Endodermal cell (in vitro differentiated cells): ENCODE measurements at places on chromosomes 5 and 9.

- no peak for DNase-seq
Measured at GRCh38 chr5:107476783-107477182, 194.0 kb downstream of the EFNA5 start.

DNA sequence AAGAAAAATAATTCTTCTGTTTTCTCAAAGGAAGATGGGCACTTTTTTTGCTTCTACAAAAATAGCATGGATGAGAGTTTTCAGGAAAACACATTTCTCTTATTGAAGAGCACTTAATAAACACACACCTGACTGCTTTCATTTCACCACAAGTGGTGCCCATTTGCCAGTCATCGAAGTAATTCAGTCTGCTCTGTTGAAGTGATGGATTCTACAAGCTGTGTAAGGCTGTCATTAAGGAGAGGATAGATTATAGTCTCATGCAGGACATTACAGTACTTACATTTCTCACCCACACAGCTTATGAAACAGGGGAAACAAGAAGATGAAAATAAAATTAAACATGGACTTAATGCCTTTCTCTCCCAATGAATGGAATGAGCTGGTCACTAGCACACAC is 165.2 kb downstream of the NR2F1-AS1 start:
- DNase-seq, result no peak

DNA sequence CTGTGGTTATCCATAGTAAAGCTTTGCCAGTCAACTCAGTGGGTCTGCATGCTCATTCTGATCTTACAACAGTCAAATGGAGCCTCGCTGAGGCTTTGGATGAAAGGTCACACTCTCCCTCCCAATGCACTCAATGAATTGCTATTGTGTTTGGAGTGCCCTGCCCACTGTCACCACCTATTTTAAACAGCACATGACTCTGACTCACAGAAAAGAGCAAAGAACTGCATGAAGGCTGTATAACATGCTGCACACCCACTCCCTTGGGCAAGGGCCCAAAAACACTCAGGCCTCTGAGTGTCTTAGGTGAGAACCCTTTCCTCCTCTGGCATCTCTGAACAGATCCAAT is 118.7 kb upstream of the CCDC112 start:
- DNase-seq, result no peak

- DNase-seq, result no peak
Measured at GRCh38 chr9:69946800-69947437, 96.7 kb upstream of the MAMDC2 start.

DNA sequence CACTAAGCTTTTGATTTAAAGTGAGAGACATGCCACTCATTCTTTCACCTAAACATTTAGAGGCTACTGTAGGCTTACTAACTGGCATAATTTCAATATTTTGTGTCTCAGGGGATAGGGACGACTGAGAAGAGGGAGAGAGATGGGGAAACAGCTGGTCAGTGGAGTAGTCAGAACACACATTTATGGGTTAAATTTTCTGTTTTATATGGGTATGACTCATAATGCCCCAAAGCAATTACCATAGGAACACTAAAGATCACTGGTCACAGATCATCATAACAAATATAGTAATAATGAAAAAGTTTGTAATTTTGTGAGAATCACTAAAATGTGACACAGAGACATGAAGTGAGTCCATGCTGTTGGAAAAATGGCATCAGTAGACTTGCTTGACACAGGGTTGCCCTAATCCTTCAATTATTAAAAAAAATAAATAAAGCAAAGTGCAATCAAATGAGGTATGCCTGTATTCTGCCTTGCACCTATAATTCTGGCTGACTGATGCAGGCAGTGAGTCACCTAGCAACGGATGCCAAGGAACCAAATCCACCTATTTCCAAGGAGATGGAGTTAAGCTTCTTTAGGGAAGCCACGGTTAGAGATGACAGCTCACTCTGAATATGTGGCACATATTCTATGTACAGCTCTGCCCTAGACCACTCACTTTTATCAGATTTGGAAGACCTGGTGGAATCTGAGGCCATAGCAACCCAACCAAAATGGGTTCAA is 166.1 kb downstream of the MARCHF11 start:
- no peak for DNase-seq

GRCh38 chr5:111422245-111422644 is 90.1 kb downstream of the STARD4 start:
- DNase-seq, result no peak

GRCh38 chr9:114085387-114085789 is 7.3 kb upstream of the AMBP start:
- peak; percentile 38 for DNase-seq

- DNase-seq, result no peak
Measured at GRCh38 chr5:155368490-155368889, 354.9 kb downstream of the KIF4B start.

- peak; percentile 51 for DNase-seq
Measured at GRCh38 chr9:101054657-101055056, 26.1 kb downstream of the PLPPR1 start.

GRCh38 chr9:81664638-81665222 is 24.6 kb downstream of the TLE1 start:
- DNase-seq, result no peak

GRCh38 chr5:31036411-31036810 is 157.1 kb upstream of the CDH6 start:
- DNase-seq, result no peak

DNA sequence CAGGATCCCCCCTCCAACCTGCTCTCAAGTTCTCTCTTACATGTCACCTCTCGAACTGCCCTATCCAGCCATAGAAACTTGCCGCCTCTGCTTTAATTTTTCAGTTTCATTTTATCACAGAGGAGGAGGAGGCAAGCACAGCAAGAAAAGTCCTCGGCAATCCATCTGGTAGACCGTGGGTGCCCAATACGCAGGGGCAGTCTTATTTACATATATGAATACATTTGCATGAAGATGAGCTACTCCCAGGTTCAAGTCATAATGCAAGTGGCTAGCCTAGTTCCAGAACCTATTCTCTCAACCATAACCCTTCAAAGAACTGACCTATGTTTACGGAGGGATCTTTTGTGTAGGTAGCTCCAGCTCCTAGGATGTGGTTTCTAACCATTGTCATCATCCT is 223.2 kb upstream of the PANK3 start:
- no peak for DNase-seq

DNA sequence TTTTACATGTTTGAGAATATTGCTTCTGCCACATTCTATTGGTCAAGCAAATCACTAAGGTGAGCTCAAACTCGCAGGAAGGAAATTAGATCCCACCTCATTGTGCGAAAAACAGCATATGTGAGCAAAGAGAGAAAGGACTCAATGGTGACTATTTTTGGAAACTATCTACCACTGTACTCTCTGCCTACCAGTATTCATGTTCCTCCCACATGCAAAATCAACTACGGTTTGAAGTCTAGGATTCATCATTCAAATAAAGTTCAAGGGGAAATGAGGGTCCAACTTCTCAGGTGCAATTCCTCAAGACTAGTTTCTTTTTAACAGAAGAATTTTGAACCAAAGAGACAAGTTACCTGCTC is 60.6 kb downstream of the FAM174A start:
- no peak for DNase-seq

GRCh38 chr5:133952729-133953567 is 15.5 kb downstream of the C5orf15 start:
- DNase-seq, result peak; percentile 38

- DNase-seq, result no peak
Measured at GRCh38 chr5:664343-664993, 28.7 kb downstream of the TPPP start.

DNA sequence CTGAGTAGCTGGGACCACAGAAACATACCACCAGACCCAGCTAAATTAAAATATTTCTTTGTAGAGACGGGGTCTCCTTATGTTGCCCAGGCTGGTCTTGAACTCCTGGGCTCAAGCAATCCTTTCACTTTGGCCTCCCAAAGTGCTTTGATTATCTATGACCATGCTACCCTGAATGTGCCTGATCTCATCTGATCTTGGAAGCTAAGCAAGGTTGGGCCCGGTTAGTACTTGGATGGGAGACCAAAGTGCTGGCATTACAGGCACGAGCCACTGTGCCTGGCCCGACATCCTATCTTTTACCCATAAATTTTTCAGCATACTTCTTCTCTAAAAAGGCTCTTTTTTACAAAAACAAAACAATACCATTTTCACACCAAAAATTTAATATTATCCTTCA is 137.0 kb upstream of the LRRTM2 start:
- DNase-seq, result peak; percentile 73

DNA sequence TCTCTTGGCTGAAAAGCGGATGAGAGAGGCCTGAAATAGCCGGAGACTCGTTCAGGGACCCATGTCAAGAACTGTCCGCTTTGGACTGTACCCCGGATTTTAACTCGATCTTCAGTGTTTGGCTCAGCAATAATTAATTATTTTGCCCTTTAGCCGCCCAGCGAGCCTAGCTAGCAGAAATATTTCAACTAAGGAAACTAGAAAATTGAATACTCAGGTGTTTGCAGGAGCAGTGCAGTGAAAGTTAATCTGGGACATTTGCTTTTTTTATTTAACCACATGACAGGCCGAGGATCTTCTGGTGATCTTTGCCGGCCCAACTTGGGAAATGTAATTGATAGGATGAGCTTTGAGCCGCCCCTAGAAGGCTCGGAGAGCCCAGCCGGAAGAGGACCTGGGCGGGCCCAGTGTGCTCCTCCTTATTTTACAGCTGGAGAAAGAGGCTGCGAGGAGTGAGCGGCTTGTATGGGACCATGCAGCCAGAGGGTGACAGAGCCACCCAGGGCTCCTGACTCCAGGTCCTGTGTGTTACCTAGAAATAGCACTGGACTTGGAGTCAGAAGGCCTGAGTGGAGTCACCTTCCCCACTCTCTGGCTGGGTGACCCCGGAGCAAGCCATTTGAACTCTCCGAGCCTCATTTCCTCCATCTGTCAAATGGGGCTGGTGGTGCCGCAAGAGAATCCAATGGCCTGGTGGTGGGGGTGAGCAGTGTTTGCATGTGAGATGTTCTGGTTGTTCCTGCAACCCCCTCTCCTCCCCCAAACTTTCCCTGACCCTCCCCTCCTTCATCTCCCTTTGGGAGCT is 2.4 kb downstream of the PPARGC1B start:
- DNase-seq, result peak; percentile 73

- DNase-seq, result no peak
Measured at GRCh38 chr9:113520109-113520642, 56.6 kb downstream of the RGS3 start.

GRCh38 chr5:82613891-82614290 is 335.7 kb upstream of the RPS23 start:
- DNase-seq, result no peak

DNA sequence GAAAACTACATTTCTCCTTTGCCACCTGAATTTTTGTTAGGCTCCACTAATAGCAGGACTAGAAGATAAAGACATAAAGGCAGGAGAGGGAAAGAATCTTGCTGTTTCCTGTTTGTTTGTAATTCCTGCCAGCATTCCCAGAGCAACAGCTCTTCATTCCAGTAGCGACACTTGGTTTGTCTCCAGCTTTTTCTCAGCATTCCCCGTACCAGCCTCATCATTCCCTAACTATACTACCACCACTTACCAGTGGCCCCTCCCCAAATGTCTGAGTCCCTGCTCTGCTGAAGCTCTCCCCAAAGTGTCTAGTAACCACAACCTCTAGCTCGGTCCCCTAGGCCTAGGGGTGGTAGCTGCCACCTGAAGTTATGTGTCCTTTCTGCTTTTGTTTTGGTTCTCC is 18.6 kb downstream of the CETN3 start:
- peak; percentile 55 for DNase-seq

- DNase-seq, result no peak
Measured at GRCh38 chr5:141465351-141465750, 10.4 kb upstream of the PCDHGC3 start.

- peak; percentile 61 for DNase-seq
Measured at GRCh38 chr5:41418220-41419031, 92.0 kb downstream of the PLCXD3 start.

GRCh38 chr5:36915653-36916052 is 39.1 kb downstream of the NIPBL start:
- DNase-seq, result no peak

DNA sequence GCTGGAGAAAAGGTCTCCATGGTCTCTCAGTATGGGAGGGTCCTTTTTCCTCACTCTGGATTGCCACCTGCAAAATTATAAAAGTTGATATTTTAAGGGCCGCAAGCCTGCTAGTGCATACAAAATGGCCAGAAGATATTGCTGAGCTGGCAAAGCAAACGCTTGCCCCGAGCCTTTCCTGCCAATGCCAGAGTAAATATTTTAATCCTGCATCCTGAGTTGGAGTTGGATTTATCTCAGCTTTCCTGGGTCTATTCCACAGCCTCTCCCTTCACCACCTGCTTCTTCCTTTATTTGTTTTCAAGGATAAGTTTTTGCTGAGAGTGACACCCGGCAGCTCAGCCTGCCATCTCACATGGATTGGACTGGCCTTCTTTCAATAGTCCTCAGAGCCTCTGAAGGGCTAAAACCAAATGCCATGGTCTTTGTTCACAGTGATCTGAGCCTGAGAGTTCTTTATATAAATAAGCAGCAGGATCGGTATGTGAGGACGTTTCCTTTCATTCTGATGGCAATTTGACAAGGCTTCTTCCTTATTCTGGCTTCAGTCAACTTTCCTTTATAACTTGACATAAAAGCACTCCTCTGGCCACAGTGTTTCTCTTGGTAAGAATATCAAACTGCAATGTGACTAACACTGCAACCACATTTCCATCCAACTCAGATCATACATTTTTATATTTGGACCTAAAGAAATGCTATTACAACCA is 170.1 kb downstream of the ADAMTS12 start:
- DNase-seq, result no peak

DNA sequence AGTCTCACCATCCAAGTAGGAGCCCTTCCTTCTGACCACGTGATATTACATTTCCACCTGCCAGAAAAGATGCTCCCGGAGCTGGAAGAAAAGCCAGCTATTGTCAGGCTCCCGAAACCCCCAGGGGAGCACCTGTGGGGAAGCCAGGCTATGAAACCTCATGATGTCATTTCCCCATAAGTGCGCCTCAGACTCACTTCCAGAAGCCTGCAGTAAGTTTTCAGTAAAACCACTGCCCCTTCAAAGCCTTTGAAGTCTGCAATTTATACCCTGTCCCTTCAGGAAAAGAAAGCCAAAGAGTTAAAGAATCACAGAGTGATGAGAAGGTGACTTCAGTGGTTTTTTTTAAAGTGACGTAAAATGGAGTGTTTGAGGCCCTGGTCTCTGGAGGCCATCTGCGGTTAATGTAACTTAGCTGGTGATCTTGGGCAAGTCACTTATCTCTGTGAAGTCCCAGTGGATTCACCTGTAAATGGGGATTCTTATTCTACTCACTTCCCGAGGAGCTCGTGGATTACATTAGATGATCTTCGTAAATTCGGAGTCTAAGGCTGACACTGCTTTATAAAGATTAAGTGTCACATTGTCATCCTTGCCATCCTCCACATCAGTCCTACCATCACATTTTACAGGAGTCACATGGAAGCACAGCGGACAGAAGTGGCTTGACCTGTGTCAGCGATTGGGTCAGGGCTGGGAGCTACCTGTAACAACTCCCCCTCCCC is 2.6 kb upstream of the SEMA6A start:
- peak; percentile 69 for DNase-seq

DNA sequence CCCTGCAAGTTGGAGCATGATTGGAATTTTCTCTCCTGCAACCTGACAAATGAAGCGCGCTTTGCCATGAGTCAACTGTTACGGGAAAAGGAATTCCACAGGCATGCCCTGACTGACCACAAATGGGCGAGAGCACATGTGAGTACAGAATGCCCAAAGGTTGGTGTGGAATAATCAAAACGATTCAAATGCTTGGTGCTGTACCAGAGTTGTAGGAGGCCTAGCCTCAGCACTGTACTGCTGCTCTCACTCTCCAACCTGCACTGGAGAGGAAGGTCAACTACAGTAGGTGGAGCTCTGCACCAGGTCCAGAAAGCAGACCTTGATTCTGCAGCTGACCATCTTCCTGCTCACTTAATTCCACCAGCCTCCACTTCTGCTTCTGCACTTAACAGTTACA is 406.9 kb upstream of the ACTBL2 start:
- peak; percentile 57 for DNase-seq
